ENCODE measurements at places on chromosomes 6 and 20.

DNA sequence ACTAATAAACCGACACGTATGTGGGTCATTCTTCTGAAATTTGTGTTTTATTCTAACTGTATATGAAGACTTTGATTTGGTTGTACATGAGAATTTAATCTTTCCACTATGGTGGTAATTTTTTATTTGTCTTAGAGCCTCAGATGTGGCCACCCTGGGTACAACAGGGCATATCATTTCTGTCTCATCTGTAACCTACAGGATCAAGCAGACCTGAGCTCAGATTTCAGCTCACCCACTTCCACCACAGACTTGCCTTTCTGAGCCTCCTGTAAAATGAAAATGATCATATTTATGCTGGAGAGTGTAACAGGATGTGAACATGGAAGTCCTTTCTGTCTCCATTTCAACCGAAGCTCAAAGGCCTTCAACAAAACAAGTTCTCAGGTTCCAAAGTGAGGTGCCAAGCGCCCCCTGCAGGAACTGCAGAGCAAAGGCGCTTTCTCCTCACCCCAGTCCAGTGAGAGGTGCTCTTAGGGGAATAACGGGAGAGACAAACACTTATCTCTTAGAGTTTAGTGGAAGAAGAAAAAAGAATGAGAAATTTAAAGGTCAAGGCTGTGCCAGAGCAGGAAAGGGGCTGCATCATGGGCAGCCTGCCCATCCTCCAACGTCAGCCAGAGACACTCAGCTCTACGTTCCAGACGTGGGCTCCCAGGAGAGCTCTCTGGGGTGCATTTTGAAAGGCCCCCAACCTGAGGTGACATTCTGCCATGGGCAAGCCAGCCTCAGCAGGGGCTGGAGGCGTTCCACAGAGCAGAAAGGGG, 23.0 kb upstream of the CD24 start:
- H3K27ac ChIP-seq, result no peak overlapping the region
- no peaks in the 10 kb centered on the region for H3K36me3 ChIP-seq
- H3K27me3 ChIP-seq, result peaks cover 1% of the 10 kb centered on the region

DNA sequence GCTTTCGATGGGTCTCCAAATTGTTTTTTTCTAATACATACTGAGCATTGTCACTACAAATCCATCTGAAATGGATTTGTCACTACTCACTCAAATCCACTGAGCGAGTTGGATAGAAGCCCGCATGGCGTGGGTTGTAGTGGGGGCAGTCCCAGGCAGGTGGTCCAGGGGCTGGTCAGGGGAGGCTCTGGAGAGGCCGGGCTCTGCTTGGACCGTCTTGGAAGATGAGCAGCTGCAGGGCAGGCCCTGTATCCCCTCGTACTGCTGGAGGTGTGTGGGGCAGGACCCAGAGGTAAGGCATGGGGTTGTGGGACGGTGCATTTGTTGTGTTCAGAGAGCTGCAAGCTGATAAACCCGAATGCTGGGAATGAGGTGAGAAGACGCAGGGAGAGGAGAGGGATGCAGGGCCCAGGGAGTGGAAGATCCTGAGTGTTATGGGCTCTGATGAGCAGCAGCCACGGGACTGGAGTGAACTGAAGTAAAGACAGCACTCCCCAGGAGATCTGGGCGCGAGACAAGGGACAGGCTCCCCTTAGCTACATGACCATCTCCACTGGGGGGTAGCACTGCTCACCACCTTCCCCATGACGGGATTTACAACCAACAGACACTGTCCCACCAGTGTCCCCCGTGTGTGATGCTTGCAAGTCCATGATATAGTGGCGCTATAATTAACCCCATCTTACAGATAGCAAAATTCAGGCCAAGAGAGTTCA, 45.9 kb downstream of the PSMG4 start:
- H3K27ac ChIP-seq, result no peak overlapping the region
- no peak for DNase-seq
- no peaks in the 10 kb centered on the region for H3K4me1 ChIP-seq
- H3K4me3 ChIP-seq, result no peak overlapping the region

GRCh38 chr20:48324744-48325143, 503.1 kb downstream of the PREX1 start:
- no peak overlapping the region for H3K27ac ChIP-seq
- peaks cover 4% of the 10 kb centered on the region for H3K4me1 ChIP-seq
- no peak overlapping the region for H3K4me3 ChIP-seq
- DNase-seq, result no peak
- peaks cover 24% of the 10 kb centered on the region for H3K27me3 ChIP-seq

- no peak overlapping the region for H3K27ac ChIP-seq
- no peak for DNase-seq
- H3K36me3 ChIP-seq, result no peaks in the 10 kb centered on the region
- H3K4me1 ChIP-seq, result peaks cover 2% of the 10 kb centered on the region
- no peak overlapping the region for H3K4me3 ChIP-seq
- peaks cover 1% of the 10 kb centered on the region for H3K27me3 ChIP-seq
Measured at GRCh38 chr6:135820340-135820739, 31.2 kb upstream of the PDE7B start.

DNA sequence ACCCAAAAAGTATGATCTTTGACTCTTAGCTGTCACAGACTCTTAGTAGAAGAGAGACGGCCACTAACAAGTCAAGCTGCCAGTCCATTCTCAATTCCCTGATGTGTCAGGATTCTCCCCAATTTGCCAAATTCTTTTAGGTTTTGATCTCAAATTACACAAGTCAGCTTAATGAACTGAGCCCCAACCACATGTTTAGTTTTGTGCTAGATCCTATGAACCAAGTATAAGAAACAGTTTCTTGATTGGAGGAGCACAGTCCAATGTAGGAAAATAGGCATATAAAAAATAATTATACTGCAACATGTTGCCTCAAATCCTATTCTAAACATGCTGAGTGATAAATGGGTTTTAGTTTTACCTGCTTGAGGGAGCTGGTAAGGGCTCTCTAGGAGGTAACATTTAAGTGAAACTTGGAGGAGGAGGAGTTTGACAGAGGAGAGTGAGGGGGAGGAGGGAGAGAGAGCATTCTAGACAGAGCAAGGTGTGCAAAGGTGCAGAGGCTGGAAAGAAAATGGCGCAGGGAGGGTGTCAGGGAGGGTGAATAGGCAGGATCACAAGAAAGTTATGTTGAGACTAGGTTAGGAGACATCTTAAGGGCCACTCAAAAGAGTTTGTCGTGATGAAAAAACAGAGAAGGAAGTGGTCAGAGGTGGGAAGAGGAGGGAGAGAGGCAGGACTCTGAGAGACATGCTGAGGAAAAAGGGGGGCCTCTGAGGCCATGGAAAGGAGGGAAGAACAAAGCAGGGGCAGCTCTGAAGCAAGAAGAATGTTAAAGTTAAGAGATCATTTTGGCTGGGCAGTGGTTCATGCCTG, 22.8 kb upstream of the FAM83C start:
- H3K27me3 ChIP-seq, result no peaks in the 10 kb centered on the region
- H3K27ac ChIP-seq, result no peak overlapping the region
- H3K4me1 ChIP-seq, result peaks cover 9% of the 10 kb centered on the region
- DNase-seq, result no peak

DNA sequence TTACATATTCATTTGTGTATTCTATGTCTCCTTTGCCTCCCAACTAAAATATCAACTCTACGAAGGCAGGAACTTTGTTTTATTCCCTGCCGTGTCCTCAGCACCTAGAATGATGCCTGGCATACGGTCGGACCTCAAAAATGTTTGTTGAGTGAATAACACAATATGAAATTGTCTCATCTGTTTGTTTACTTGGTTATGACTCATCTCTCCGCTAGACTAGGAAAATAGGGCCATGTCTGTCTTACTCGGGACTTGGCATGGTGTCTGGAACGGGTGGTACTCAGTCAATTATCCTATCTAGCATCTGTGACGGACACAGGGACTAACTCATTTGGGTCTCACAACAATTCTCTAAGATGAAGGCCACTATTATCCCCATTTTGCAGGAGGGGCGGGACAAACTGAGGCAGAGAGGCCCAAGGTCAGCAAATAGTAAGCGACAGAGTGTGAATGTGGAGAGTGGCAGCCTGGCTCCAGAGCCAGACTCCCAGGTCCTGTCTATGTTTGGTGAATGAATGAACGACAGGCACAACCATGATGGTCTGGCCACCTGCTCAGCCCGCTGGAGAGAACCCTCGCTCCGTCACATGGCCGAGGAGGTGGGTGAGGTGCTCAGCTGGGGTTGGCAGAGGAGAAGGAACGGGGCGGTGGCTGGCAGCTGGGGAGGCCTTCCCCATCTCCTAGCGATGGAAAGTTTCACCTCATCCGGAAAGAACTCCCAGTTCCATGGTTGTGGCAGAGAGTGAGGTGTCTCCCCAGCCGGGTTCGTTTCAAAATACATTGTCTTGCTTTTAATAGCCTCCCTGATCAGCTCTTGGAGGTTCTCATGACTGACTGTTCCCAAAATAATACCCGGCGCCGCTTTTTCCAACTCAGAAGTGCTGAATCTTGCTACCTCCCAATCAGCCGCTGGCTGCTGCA, 27.6 kb upstream of the NFATC2 start:
- peaks cover 2% of the 10 kb centered on the region for H3K36me3 ChIP-seq
- H3K4me1 ChIP-seq, result no peaks in the 10 kb centered on the region
- H3K27ac ChIP-seq, result no peak overlapping the region
- H3K4me3 ChIP-seq, result no peak overlapping the region
- H3K27me3 ChIP-seq, result peaks cover 10% of the 10 kb centered on the region
- no peak for DNase-seq

DNA sequence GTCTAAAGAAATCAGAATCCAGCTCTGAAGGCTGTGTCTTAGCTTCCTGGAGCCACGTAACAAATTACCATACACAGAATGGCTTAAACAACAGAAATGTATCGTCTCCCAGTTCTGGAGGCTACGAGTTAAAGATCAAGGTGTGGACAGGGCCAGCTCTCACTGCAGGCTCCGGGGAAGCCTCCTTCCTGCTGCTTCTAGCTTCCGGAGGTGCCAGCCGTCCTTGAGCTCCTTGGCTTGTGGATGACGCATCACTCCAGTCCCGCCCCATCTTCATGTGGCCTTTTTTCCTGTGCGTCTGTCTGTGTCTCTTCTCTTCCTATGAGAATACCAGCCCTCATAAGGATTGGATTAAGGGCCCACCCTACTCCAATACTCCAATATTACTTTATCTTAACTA, 319.1 kb upstream of the QKI start:
- DNase-seq, result no peak
- no peaks in the 10 kb centered on the region for H3K4me1 ChIP-seq
- H3K27ac ChIP-seq, result no peak overlapping the region
- no peaks in the 10 kb centered on the region for H3K27me3 ChIP-seq
- no peak overlapping the region for H3K4me3 ChIP-seq

- peaks cover 4% of the 10 kb centered on the region for H3K4me1 ChIP-seq
- no peak overlapping the region for H3K4me3 ChIP-seq
- H3K27ac ChIP-seq, result no peak overlapping the region
- H3K36me3 ChIP-seq, result no peaks in the 10 kb centered on the region
- H3K27me3 ChIP-seq, result peaks cover 3% of the 10 kb centered on the region
Measured at GRCh38 chr20:50056951-50057713, 55.8 kb downstream of the UBE2V1 start.

GRCh38 chr6:2221726-2222274, 23.6 kb downstream of the GMDS start:
- no peaks in the 10 kb centered on the region for H3K36me3 ChIP-seq
- peak overlapping the region; percentile 94 for H3K4me3 ChIP-seq
- H3K27ac ChIP-seq, result peak overlapping the region; percentile 91

- H3K27me3 ChIP-seq, result peaks cover 12% of the 10 kb centered on the region
- H3K36me3 ChIP-seq, result no peaks in the 10 kb centered on the region
- no peak for DNase-seq
- H3K4me3 ChIP-seq, result no peak overlapping the region
- H3K4me1 ChIP-seq, result peaks cover 4% of the 10 kb centered on the region
Measured at GRCh38 chr6:40474937-40475336, 112.2 kb downstream of the LRFN2 start.

GRCh38 chr6:42693725-42694323, 28.6 kb downstream of the PRPH2 start:
- no peaks in the 10 kb centered on the region for H3K27me3 ChIP-seq
- peaks cover 15% of the 10 kb centered on the region for H3K36me3 ChIP-seq
- no peak overlapping the region for H3K4me3 ChIP-seq
- H3K4me1 ChIP-seq, result peaks cover 4% of the 10 kb centered on the region

- H3K4me1 ChIP-seq, result no peaks in the 10 kb centered on the region
- no peak for DNase-seq
Measured at GRCh38 chr20:12093057-12093796, 175.5 kb downstream of the BTBD3 start.

GRCh38 chr6:84767526-84768201, 3.3 kb upstream of the TBX18 start:
- no peak overlapping the region for H3K4me3 ChIP-seq
- peaks cover 21% of the 10 kb centered on the region for H3K27me3 ChIP-seq
- H3K4me1 ChIP-seq, result peaks cover 3% of the 10 kb centered on the region
- no peak overlapping the region for H3K27ac ChIP-seq
- DNase-seq, result no peak

- no peak overlapping the region for H3K4me3 ChIP-seq
- no peaks in the 10 kb centered on the region for H3K36me3 ChIP-seq
- peaks cover 1% of the 10 kb centered on the region for H3K27me3 ChIP-seq
- DNase-seq, result no peak
- no peak overlapping the region for H3K27ac ChIP-seq
Measured at GRCh38 chr20:44659931-44660330, 8.4 kb upstream of the ADA start.

DNA sequence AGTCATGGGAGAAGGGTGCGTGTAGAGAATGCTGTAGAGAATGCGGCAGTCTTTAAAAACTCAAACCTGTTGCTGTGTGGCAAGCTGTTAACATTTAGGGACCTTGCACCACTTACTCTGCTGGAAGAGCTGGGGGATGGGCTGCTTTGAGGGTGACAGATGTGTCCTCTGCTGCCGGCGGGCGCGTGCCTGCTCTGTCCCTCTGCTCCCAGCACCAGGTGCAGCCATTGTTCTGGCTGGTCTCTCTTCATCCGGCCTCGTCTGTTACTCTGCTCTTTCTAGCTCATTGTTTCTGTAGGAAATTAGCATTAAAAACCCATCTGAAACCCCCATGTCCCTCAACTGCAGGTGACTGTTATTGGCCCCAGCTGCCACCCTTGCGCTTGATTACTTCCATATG, 78.5 kb downstream of the CBFA2T2 start:
- H3K36me3 ChIP-seq, result peaks cover 4% of the 10 kb centered on the region
- DNase-seq, result no peak
- H3K27me3 ChIP-seq, result no peaks in the 10 kb centered on the region

GRCh38 chr6:125124049-125124669, 29.4 kb upstream of the TPD52L1 start:
- H3K4me3 ChIP-seq, result no peak overlapping the region
- DNase-seq, result no peak
- no peaks in the 10 kb centered on the region for H3K36me3 ChIP-seq
- peaks cover 2% of the 10 kb centered on the region for H3K27me3 ChIP-seq
- no peaks in the 10 kb centered on the region for H3K4me1 ChIP-seq

- peaks cover 3% of the 10 kb centered on the region for H3K36me3 ChIP-seq
- no peak for DNase-seq
- H3K4me1 ChIP-seq, result peaks cover 10% of the 10 kb centered on the region
- H3K4me3 ChIP-seq, result no peak overlapping the region
Measured at GRCh38 chr6:17971128-17972073, 16.0 kb downstream of the KIF13A start.

GRCh38 chr20:18822832-18823231, 9.2 kb downstream of the SCP2D1 start:
- no peak overlapping the region for H3K4me3 ChIP-seq
- no peaks in the 10 kb centered on the region for H3K36me3 ChIP-seq
- H3K27ac ChIP-seq, result no peak overlapping the region
- peaks cover 2% of the 10 kb centered on the region for H3K27me3 ChIP-seq
- no peaks in the 10 kb centered on the region for H3K4me1 ChIP-seq
- no peak for DNase-seq

- peaks cover 8% of the 10 kb centered on the region for H3K4me1 ChIP-seq
- DNase-seq, result no peak
- H3K27ac ChIP-seq, result no peak overlapping the region
Measured at GRCh38 chr6:40588480-40588879, 1.3 kb upstream of the LRFN2 start.
